ENCODE measurements at places on chromosomes 11 and 22.

DNA sequence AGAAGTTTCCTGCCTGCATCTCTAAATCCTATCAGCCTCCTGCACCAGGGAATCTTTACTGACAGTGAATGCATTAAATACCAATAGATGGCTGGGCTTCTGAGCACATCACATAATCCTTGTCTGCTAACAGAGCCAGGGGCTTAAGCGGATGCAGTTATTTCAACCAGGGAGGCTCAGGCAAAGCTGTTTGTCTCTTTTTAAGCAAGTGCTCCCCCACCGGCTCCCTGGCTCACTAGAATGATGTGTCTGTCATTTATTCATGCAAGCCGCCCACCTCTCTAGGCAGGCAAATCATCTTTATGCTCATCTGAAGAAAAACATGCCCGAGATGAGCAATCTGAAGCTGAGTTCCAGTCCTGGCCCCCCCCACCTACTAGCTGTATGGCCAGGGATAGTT, 182.3 kb downstream of the TENM4 start:
- no peak for DNase-seq

GRCh38 chr11:58577555-58578135, 1.2 kb upstream of the ZFP91 start:
- DNase-seq: peak; percentile 84

GRCh38 chr11:117070016-117070415, 28.2 kb downstream of the SIK3 start:
- no peak for DNase-seq

DNA sequence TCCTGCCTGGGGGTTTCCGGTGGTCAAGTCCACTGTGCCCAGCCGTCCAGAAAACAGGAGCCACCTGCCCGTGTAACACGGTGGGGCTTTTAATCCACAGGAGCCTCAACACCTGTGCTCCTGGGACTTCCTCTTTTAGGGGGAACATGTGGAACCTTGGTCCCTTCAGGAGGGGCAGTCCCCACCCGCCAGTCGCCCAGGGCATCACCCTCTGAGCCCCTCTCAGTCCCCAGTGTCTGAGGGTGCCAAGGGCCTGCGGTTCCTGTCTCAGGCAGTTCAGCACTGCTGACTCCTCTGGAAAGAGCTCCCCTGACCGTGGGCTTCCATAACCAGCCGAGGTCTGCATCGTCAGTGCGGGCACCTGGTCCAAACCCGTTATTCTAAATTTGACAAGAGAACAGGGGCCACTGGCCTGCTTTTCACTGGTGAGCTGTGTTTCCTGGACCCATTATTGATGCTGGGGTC, 15.8 kb downstream of the KRTAP5-5 start:
- peak; percentile 49 for DNase-seq

- DNase-seq: no peak
Measured at GRCh38 chr11:93735627-93736026, 5.7 kb downstream of the TAF1D start.

- DNase-seq: no peak
Measured at GRCh38 chr11:12478743-12479142, 101.4 kb downstream of the PARVA start.

DNA sequence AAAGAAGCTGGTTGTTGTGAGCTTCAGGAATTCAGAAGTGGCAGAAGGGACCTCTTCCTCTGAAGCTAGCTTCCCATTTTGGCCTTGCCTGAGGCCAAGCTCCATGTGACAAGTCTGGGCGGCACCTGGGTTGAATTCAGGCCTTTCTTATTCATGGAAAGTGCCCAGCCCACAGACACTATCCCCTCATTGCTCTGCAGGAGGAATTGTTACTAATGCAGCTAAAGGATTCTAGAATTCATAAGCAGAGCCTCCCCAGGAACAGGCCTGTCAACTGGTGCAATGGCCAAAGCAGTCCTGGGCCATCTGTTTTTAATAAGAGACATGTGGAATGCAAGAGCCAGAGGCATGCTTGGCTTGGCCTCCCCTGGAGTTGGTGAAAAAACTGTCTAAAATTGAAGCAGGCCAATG, 71.4 kb downstream of the SLC1A2 start:
- DNase-seq: no peak

DNA sequence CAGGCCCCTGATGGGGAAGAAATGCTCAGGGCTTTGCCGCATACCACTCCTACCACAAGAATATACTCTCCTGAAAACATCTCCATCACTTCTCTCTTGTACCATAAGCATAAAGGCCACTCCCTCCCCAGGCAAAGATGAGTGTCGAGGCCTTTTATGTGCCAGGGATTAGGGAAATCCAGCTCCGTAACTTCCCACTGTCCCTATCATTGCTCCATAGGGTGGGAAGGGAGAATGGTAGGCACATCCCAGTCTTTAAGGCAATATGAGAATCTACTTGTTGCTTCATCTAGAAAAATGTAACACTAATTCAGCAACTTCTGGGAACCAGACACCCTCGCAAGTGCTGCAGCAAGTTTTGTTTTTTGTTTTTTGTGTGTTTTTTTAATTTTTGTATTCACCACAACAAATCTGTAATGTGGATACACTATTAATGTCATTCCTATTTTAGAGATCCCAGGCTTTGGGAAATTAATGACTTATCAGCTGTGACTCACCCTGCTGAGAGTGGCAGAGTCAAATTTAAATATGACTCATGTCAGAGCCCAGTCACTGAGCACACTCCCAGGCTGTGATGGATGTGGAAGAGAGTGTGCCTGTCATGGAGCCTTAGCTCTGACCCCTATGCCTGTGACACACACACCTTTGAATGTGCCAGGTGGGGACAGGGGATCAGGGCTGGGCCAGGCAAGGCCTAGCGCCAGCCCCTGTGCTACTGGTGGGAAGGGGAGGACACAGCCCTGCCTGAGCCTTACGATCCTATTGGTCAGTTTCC, 23.4 kb downstream of the PANX1 start:
- peak; percentile 28 for DNase-seq

DNA sequence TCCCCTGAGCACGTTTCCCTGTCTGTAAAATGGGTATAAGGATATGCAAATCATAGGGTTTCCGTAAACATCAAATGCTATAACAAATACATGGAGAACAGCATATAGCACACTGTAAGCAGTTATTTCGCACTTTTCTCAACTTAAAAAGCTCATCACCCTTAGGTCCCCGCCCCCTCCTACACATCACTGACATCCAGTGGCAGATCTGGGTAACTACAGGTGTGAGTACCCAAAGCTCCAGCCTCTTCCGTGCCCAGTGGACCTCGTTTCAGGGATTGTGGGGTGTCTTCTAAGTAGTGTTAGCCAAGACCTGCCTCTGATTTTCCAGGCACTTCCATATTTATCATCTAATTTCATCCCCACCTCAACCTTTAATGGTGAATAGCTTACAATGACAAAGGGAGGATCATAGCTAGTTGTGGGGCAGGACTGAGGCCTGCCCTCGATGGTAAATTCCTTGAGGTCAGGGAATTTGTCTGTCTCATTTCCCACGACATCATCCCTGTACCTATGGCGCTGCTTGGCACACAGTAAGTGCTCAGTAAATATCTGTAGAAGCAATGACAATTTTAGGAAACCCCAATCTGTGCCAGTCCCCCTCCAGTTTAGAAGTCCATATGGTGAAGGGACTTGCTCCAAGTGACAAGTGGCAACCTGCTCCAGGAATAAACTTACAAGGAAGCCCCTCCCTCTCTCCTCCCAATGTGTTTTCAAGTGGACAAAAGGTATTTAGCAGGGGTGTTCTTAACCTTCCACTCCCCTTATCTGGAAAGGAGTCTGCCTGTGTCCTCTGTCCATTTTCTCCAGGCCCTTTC, 340.5 kb downstream of the TENM4 start:
- DNase-seq: no peak

- no peak for DNase-seq
Measured at GRCh38 chr11:68796801-68797200, 44.9 kb downstream of the CPT1A start.

DNA sequence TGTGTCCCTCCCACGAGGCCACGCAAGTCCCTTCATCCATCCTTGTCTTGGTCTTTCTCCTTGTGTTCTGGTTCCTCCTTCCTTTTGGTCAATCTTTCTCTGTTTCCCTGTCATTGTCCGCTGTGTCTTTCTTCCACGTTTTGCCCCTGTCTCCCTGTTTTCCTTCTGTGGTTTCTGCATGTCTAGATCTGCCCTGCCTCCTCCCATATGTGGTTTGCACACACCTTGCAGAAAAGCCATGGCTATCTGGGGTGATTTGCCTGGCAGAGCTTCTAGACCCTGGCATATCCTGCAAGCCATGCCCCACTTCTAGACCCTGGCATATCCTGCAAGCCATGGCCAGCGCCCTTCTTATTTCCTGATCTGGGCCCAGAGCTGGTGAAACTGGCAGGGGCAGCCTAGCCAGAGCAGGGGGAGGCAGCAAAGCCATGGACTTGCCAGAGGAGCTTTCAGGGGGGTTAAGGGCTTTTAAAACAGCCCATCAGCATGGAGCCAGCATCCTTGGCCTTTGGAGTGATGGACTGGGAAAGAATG, 131.6 kb upstream of the NECTIN1 start:
- no peak for DNase-seq

GRCh38 chr22:27718186-27719035, 83.1 kb downstream of the MN1 start:
- peak; percentile 89 for DNase-seq

DNA sequence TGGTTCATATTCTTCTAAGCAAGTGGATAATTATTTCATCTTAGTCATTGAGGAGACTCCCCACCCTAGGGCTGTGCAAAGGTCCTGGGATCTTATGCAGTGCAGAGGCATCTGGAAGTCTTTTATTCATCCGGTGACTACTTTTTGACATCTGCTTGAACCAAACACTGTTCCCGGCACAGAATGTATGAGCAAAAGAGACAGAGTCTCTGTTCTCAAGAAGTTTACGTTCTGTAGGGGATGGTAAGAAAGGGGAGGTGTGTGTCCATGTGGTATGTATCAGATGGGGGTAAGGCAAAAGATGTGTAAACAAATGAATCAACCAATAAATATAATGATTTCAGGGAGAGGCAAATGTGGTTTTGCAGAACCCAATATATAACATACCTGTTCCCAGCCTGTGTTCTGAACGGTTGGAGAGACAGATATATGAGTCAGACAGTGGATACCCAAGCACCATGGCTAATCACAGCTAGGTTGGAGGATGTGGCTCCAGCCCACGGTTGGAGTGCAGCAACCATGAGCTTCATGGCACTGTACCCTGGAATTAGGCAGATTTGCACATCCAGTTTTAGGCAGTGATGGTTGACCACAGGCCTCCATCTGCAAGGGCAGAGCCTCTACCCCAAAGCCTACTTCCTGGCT, 75.1 kb upstream of the CADM1 start:
- DNase-seq: no peak

DNA sequence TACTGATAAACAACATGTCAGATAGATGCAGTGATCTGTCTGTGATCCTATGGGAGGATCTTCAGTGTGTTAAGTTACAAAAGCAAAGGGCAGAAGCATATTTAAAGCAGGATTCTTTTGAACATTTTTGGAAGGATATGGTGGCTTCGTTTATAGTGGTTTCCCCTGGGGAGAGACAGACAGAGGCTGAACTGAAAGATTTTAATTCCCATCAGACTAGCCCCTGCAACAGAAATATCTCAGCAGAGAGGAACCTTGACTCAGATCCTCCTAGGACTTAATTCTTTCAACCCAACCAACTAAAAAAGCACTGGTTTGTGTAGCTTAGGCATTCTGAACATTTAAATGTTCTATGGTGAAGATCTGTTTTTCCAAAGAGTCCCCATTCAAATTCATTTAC, 5.7 kb downstream of the CLTCL1 start:
- DNase-seq: no peak

DNA sequence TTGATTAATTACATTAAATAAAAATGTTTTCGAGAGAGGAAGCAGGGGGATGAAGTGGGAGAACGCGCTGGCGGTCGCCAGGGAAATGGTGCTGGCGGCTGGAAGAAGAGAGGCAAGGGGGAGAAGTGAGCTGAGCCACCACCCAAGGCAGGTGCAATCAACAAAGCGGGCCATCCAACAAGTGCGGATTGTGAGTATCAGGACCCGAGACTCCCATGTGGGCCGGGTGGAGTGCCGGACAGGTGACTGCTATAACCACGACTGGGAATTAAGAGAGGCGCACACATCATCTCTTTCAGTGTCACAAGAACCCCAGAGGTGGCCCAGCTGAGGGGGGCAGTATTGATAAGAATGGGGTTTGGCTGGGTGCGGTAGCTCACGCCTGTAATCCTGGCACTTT, 41.2 kb upstream of the ATXN10 start:
- no peak for DNase-seq

- no peak for DNase-seq
Measured at GRCh38 chr11:72823105-72823804, 9.0 kb downstream of the ATG16L2 start.

DNA sequence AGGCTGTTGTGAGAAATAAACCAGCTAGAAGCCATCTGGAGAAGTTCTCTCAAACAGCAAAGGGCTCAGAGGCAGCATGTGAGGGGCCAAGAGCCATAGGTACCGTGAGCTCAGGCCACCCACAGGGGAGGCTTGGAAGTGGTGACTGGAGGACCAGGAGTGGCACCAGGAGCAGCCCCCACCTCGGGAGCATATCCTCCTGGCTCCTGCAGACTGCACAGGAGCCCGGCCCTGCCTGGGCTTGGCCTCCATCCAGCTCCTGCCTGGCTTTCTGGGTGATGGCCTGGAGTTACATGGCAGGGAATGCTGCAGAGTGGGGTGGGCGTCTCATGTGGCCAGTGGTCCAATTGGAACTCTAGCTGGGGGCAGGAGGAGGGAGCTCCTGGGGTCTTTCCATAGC, 4.2 kb upstream of the MPPED1 start:
- DNase-seq: no peak

- DNase-seq: no peak
Measured at GRCh38 chr11:28529540-28530410, 421.6 kb downstream of the METTL15 start.

DNA sequence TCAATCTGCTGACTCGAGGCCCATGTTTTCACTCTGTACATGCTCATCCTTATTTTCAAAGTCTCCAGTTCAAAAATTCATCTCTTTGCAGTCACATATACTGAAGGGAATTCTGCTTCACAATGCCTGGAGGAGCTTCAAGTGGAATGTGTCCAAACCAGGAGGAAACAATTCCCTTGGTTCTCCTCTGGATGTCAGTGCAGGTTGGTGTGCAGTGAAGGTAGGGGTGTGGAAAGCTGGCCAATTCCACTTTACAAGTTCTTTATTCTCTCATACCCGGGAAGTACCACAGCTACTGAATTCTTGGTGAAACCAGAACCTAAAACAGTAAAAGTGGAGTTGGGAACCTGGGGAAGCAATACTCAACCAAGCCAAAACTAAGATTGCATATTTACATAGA, 57.3 kb downstream of the BDNF start:
- DNase-seq: no peak

DNA sequence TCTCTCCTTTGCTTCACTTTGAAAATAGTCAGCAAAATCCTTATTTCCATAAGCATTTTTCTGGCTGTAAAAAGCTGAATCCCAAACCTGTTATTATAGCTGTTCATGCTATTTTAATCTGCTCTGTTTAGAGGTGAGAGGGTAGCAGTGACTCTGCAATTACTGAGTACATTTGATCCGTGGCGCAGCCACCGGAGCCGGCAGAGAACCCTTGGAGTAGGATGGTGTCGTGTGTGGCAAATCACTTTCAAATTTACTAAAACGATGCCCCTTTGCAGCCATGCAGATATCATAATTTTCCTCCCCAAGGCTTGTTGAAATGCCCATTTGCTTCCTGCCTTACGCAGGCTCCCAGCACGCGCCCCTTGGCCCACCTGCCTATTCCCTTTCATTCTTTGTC, 69.6 kb downstream of the ZBTB16 start:
- no peak for DNase-seq

- no peak for DNase-seq
Measured at GRCh38 chr11:58786693-58787092, 55.0 kb upstream of the GLYAT start.
